LoVo (cell line): ENCODE measurements at places on chromosomes 2 and 18.

GRCh38 chr2:178844269-178844668 lies 37.0 kb upstream of the TTN start:
- no peak for DNase-seq

GRCh38 chr2:60567919-60568768 lies 14.7 kb upstream of the BCL11A start:
- DNase-seq: no peak

GRCh38 chr2:29011418-29012060 lies 30.4 kb downstream of the TOGARAM2 start:
- no peak for DNase-seq

- DNase-seq: no peak
These were observed 64.4 kb downstream of the LONRF2 start for GRCh38 chr2:100257939-100258338.

GRCh38 chr2:88832311-88832991 lies 141.0 kb downstream of the RPIA start:
- no peak for DNase-seq

GRCh38 chr2:46385786-46386577 lies 88.8 kb downstream of the EPAS1 start:
- DNase-seq: no peak

- no peak for DNase-seq
These were observed 74.3 kb downstream of the BCL2L11 start for GRCh38 chr2:111194835-111195621.

- no peak for DNase-seq
These were observed 12.6 kb upstream of the LPIN2 start for GRCh38 chr18:3025544-3025943.

DNA sequence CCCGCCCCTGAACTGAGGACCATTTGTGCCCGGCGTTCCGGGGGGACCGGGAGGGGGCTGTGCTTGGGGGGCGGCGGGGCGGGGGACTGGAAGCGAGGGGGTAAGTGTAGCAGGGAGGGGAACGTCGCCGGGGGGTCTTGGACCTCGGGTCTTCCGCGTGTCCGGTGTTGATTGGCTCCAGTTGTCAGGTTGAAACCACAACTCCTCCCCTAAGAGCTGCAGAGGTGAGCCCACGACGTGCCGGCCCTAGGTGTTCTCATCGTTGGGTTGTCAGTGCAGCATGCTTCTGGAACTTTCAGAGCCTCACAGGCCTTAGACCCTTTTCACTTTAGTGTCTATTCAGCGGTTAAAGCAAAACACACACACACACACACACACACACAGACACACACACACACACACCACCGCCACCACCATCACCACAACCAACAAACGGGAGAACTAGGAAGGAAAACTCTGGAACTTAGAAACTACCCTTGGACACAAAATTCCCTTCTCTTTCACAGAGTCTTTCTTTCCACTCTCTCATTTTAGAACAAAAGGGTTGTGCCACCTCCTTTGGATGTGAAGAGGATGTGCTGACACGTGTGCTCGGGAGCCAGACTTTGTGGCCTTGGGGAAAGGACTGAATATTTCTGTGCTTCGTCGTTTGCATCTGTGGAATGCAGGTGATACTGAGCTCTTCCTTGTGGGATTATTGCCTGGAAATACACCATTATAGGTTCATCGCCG lies 6.7 kb upstream of the DLX2 start:
- DNase-seq: no peak

GRCh38 chr18:40356168-40356567 lies 1598.9 kb upstream of the PIK3C3 start:
- no peak for DNase-seq
